ENCODE measurements at places on chromosomes 11 and 22.

GRCh38 chr22:32281072-32281471 lies 25.9 kb upstream of the SLC5A4 start:
- DNase-seq, result no peak

- DNase-seq, result peak; percentile 15
Measured at GRCh38 chr11:120952461-120953434, 71.2 kb upstream of the TBCEL start.

DNA sequence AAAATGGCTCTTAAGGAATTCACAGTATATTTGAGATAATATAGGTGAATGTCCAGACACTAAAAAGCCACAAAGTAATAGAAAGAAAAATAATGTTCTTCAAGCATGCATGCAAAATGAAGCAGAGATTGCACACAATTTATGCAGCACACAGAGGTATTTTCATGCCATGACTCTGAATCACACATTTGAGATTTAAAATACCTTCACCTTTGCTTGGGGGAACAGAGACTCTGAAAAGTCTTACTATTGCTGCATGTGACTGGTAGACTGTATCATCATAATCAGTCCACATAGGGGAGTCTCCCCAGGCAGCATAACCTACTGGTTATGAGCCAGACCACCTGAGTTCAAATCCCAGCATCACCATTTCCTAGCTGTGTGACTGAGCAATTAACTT lies 96.2 kb downstream of the RCN1 start:
- DNase-seq, result no peak

GRCh38 chr11:111406589-111406988 lies 27.5 kb upstream of the POU2AF1 start:
- no peak for DNase-seq

DNA sequence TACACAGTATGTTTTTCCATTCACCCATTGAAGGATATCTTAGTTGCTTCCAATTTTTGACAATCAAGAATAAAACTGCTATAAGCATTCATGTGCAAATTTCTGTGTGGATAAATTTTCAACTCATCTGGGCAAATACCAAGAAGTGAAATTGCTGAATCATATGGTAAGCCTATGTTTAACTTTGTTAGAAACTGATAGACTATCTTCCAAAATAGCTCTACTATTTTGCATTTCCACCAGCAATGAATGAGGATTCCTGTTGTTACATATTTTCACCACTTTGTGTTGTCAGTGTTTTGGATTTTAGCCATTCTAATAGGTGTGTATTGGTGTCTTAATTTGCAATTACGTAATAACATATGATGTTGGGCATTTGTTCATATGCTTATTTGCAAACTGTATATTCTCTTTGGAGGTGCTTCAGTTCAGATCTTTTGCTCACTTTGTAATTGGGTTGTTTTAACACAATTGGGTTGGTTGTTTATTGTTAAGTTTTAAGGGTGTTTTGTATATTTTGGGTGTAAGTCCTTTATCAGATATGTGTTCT lies 49.2 kb upstream of the FAM181B start:
- no peak for DNase-seq

DNA sequence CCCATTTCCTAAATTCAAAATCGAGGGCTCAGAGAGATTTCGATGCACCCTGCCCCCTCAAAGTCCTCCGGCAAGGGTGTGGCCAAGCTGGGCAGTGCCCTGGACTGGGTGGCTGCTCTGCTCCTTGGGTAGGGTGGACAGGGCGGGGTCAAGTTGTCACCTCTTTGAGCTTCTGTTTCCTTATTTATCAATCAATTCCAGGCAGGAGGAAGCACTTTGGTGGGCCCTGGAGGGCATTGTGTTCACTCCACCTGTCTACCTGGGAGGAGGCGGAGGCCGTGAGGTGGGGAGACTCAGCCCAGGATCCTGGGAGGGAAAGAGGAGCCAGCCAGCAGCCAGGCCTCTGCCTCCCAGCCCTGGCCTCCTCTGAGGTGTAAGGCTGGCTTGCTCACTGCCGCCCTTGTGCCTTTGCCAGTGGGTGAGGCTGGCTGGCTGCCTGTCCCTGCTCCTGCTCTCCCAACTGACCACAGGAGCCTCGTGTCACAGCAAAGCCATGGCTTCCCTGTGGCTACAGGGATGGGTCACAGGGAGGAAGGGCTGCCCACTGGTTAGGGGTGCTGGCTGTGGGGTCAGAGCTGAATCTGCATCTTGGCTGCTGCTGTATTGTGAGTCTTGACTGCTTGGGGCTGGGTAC lies 25.5 kb upstream of the SHISAL1 start:
- no peak for DNase-seq

- DNase-seq, result no peak
Measured at GRCh38 chr11:96180341-96180740, 162.7 kb downstream of the MAML2 start.

DNA sequence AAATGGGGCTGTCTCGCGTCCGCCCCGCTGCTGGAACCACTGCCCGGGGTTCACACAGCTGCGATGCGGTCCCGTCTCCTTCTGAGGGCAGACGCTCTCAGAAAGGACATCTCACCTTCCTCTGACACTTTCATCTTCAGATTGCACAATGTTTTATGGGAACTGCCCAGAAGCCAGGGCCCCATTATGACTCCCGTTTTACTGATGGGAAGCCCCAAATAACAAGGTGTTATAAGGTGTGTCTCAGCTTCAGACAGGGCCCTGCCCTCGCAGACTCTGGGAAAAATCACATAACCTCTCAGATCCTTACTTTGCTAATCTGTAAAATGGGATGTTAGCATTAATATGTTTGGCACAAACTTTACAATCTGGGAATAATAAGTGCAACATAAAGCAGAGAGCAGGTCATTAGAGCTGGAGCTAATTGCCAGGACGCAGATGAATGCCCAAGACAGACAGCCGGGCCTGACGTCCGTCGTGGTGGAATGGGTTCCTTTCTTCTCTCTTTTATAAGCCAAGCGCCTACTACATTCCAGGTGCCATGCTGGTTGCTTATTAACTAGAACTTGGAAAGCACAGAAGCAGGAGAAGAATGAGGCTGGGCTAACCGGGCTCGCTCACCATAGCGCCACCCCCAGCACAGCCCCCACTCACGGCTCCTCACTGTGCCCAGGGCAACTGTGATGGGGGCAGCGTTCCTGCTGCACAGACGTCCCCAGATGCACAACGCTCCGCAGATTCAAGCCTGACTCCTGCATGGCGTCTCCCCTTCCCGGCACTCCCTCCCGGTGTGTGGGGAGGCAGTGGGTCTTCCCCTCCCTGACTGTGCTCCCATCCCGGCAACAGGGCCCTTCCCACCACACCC lies 43.8 kb downstream of the TRMU start:
- no peak for DNase-seq

DNA sequence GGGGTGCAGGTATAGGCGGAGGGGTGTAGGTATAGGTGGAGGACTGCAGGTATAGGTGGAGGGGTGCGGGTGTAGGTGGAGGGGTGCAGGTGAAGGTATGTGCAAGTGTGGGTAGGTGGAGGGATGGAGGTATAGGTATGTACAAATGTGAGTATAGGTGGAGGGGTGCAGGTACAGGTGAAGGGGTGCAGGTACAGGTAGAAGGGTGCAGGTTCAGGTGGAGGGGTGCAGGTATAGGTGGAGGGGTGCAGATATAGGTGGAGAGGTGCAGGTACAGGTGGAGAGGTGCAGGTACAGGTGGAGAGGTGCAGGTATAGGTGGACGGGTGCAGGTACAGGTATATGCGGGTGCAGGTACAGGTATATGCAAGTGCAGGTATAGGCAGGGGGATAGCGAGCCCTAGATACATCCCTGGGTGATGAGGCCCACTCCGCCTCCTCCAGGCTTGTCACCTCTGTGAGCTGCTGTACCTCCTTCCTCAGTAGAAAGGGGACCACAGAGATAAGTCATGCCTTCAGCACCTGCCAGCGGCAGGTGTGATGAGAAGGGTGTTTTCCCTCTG lies 17.2 kb downstream of the LINC01488 start:
- no peak for DNase-seq

- no peak for DNase-seq
Measured at GRCh38 chr11:86675017-86675416, 2.6 kb upstream of the ME3 start.

GRCh38 chr11:57728829-57729228 lies 12.5 kb upstream of the SELENOH start:
- DNase-seq, result no peak

GRCh38 chr11:63687845-63688244 lies 6.5 kb downstream of the RTN3 start:
- no peak for DNase-seq

- DNase-seq, result no peak
Measured at GRCh38 chr11:14641801-14642200, 1.8 kb upstream of the PDE3B start.

GRCh38 chr11:2898366-2899079 lies 12.9 kb upstream of the CDKN1C start:
- DNase-seq, result peak; percentile 52

GRCh38 chr11:130416530-130416882 lies 11.9 kb downstream of the ADAMTS8 start:
- no peak for DNase-seq

DNA sequence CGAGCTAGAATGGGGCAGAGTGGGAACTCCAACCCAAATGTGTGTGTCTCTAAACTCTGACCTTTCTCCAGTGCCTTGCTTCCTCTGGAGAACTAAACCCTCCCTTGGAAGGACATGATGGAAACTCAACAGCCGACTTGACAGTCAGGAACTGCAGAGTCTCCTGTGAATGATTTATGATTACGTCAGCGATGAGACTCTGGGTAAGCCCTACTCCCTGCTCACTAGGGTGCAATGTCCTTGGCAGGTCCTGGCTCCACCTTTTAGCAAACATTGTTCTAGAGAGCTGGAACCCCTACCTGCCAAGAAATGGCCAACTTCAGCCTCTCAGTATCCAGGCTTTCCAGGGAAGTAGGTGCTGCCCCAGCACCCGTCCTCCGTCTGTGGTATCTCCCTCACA lies 96.1 kb upstream of the CD82 start:
- no peak for DNase-seq

GRCh38 chr11:111797145-111797581 lies 31.0 kb upstream of the PPP2R1B start:
- DNase-seq, result no peak

GRCh38 chr11:131025421-131026125 lies 109.3 kb upstream of the SNX19 start:
- DNase-seq, result no peak

GRCh38 chr11:111549196-111549868 lies 8.8 kb downstream of the LAYN start:
- no peak for DNase-seq

GRCh38 chr11:34909955-34910354 lies 6.2 kb downstream of the APIP start:
- DNase-seq, result no peak

DNA sequence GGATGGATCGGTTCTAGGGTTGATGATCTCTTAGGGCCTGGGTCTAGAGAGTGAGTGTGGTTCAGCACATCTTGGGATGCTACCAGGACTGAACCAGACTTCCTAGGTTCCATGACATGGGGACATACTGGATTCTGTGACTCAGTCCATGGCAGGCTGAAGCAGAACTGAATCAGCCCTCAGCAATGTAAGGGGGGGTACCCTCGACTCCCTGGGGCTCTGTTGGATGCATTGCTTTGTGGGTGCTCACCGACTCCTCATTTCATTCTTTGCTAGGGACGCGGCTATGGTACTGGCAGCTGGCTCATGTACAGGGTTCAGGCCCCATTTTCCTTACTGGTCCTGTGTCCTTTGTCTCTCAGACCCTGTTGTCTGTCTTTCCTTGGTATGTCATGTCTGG lies 733 bp upstream of the GRAMD1B start:
- no peak for DNase-seq

GRCh38 chr22:50283821-50284220 lies 13.6 kb upstream of the MAPK11 start:
- DNase-seq, result no peak

DNA sequence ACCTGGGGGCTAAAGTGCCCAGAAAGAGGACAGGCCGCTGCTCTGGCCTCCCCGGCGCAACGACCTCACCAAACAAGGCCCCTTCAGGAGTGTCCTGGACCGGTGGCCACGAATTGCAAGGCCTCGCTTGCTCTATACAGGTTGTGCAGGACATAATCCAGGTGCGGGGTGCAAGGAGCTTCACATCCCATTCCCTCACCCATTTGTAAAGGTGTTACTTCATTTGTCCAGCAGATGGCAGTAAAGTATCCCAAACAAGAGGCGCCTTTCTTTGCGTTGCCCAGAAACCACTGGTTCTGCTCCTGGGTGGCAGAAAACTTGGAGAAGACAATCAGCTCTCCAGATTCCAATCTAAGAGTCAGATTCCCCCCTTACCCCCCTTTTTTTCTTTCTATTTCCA lies 35.9 kb upstream of the PRDM11 start:
- DNase-seq, result peak; percentile 32

GRCh38 chr11:20258376-20258895 lies 98.2 kb upstream of the DBX1 start:
- DNase-seq, result no peak

DNA sequence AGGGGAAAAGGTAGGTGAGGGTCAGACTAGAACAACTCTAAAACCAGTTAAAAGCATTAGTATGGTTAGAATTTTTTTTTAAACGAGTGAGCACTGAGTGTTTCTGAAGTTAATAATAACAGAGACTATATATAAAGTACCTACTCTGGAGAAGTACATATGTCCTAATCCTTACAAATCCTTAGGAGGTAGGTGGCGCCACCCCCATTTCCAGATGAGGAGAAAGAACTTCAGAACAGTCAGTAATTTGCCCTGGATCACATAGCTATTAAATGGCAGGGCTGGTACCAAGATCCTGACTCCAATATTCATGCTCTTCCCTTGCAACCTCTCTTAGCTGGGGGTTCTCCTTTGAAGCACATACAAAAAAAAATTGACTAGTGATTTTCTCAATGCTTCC lies 80.5 kb downstream of the CLPB start:
- no peak for DNase-seq

DNA sequence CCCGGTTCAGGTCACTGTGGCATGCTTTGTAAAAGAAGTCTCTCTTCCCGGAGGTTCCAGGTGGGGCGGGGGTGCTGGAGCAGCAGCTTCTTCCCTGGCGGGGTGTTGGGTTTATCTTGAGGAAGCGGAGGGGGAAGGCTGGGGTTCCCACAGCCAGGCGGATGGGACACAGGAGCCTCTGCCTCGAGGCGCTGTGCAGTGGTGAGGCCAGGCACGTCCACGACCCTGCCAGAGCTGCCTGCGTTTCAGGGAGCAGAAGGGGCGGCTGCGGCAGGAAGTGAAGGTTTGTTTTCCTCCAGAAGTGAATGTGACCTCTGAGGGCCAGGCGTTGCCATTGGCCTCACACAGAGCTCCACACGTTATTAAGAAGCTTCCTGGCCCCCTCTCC lies 20.1 kb upstream of the ADORA2A start:
- DNase-seq, result no peak

DNA sequence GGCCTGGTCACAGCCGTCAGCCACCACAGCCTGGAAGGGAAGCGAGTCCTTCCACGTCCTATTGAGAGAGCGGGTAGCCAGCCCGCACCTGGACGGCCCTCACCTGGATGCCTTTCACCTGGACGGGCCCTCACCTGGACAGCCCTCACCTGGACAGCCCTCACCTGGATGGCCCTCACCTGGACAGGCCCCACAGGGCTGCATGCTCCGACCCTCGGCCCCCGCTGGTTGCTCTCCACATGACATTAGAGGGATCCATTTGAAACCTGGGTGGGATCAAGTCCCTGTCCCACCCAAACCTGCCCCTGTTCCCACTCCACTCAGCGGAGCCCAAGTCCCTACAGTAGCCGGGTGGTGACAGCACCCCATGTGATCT lies 3.7 kb downstream of the C1QTNF6 start:
- no peak for DNase-seq

- no peak for DNase-seq
Measured at GRCh38 chr11:115718106-115718505, 213.9 kb upstream of the CADM1 start.
